GDM1 (cell line): ENCODE measurements at places on chromosomes 16 and 17.

DNA sequence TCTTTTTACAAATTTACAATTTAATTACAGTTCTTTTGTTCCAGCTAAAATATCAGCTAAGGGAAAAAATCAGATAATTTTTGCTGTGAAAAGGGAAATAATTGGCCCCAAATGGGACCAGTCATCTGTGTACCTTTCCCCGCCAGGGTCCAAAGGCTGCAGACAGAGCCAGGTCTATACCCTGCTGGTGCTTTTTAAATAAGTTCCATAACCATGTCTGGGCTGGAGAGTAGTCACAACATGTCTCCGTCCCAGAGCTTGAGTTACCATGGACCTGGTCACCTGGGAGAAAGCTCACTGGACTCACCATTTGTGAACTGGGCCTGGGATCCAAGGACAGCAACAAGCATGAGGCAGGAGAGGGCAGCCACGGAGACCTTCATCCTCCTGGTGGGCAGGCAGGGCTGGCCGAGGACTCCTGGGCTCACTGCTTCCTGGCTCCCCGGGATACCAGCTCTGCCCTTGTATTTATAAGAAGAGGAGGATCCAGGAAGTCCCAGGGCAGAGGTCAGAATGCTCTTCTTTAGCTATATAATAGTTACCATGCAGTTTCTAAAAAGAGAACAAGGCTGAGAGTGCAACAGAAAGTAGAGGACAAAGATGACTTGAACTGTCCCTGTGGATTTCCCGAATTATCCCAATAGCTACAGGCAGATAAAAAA, at the start of gene CCL15:
TSS of gene CCL15 (minus strand) at position 444 of the 662 bp plus-strand sequence. CDS start at position 383, 61 bp downstream.
- DNase-seq, result no peak

GRCh38 chr17:2380226-2380922, 20.5 kb downstream of the MNT start:
- DNase-seq, result no peak

DNA sequence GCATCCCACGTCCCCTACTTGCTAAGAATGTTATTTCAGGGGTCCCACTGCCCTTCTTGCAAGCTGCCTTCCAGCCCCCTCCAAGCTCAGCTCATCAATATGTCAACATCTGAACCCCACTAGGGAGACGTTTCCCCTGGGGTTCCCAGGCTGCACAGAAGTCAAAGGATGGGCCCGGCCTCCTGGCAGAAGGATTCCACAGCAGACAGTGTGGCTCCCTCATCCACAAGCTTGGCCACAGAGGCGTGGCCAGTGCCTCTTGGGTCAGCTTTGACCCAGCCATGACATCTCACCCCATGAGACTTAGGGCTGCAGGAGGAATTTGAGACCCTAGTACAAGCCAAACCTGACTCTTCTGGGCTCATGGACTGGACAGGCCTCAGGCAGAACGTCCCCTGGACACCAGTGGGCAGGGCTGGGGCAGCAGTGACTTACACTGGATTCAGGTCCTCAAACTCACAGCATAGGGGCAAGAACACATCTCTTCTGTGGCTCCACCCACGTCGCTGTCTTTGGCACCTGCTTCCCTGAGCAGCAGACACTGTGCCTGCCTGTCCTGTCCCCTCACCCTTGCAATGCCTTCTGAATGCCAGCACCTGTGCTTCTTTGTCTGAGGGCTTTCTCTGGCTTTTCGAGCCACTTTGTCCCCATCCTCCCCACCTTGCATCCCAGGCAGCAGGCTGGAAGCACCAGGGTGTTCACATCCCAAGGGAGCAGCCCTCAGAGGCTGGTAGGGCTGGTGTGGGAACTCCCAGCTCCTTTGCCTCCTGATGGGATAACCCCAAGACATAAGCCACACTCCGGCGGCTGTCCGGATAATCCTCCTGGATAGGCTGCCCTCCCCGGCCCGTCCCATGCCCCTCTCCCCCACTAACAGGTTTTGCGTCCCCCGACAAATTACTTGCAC, 56.0 kb upstream of the ENPP7 start:
- DNase-seq, result no peak

DNA sequence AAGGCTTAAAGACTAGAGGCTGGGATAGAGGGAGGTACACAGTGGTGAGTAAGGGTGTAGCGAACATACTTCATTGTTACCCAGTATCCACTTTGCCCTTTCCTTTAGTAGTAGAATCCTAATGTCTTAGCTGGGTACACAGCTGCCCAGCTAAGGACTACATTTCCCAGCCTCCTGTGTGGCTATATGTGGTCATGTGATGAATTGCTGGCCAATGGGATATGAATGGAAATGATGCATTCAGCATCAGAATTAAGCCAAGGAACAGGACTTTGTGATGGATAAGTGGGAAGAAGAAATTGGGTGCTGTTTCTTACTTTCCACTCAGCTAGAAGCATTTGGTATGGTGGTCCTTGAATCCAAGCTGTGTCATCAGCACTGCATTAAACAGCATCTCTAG, 55.9 kb downstream of the FOXL1 start:
- no peak for DNase-seq

DNA sequence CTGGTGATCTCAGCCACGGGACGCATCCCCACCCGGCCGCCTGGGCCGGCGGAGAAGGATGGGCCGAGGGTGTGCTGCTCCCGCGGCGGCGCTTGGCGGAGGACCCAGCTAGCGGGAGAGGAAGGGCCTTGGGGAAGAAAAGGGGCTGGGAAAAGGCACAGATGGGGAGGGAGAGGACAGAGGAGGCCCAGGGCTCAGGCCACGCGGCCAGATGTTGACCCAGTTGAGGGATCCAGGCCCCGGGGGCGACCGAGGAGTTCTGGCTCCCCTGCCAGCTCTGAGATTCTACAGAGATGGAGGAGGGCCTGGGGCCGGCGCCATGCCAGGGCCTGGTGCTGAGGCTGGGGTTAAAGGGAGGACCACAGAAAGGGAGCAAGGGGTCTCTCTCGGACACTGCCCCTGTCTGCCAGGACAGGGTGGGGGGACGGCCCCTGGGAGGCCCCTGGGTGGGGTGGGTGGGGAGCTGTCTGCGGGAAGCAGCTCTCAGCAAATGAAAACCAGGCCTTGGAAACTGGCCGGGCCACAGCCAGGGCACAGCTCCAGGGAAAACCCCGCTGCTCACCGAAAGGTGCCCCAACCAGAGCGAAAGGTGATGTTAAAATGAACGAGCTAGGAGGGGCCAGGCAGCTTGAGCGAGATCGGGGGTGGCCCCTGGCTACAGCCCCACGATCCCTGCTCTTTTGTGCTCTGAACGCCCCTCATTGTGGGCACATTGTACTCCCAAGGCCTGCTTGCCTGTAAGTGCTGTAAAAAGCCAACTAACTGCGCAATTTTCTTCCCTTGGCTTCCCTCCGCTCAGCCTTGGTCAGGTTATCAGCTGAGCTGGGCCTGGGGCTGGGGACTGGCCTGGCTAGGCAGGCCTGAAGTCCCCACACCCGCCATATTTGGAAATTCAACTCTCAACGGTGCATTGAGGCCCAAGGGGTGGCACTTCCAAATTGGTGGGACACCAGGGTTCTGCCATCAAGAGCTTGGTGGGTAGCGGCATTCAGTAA, 191.4 kb downstream of the ZNF423 start:
- no peak for DNase-seq

GRCh38 chr16:70661918-70662641, 15.7 kb downstream of the IL34 start:
- no peak for DNase-seq

GRCh38 chr17:54102246-54102645, 279.5 kb downstream of the KIF2B start:
- DNase-seq, result no peak

- no peak for DNase-seq
These were observed 241.5 kb upstream of the CNTNAP4 start for GRCh38 chr16:76035689-76036088.

DNA sequence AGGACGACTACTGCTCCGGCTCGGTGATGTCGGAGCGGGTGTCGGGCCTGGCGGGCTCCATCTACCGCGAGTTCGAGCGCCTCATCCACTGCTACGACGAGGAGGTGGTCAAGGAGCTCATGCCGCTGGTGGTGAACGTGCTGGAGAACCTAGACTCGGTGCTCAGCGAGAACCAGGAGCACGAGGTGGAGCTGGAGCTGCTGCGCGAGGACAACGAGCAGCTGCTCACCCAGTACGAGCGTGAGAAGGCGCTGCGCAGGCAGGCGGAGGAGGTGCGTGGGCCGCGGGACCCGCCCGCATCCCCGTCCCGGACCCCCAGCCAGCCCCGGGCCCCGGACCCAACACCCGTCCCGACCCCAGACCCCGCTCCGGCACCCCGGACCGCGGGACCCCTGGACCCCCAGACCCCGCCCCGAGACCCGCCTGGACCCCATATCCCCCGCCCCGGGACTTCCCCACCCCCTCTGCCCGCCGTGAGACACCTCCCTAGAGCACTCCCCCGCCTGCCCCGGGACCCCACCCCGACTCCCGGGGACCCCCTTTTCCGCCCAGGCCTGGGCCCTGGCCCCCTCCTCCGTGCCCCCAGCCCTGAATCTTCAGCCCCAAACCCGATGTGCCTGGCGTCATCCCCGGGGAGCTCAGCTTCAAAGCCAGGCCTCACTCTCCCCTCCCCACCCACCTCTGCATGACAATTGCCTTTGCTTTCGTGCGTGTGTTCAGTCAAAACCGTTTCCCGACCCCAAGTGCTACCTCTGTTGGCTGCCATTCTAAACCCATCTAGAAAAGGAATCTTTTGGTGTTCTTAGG, 594 bp downstream of the MAPK8IP3 start:
- no peak for DNase-seq

- no peak for DNase-seq
These were observed 5.2 kb upstream of the TRAP1 start for GRCh38 chr16:3722508-3722907.

- no peak for DNase-seq
These were observed 11.3 kb downstream of the LIG3 start for GRCh38 chr17:34991606-34992005.

GRCh38 chr17:36849871-36850348, 87.4 kb upstream of the LHX1 start:
- DNase-seq, result no peak

DNA sequence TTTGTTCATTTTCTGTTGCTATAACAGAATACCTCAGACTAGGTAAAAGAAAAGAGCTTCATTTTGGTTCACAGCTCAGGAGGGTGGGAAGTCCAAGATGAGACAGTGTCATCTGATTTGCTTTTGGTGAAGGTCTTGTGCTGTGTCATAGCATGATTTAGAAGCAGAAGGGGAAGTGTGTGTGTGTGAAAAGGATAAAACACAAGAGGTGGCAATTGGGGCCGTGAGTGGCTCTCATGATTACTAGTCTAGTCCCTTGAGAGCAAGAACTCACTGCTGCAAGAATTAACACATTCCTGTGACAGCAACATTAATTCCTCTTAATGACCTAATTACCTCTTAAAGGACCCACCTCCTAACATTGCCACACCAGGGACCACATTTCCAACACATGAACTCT, 8.3 kb downstream of the SLC35G3 start:
- DNase-seq, result no peak

GRCh38 chr16:9415545-9415944, 324.1 kb downstream of the HAPSTR1 start:
- no peak for DNase-seq

DNA sequence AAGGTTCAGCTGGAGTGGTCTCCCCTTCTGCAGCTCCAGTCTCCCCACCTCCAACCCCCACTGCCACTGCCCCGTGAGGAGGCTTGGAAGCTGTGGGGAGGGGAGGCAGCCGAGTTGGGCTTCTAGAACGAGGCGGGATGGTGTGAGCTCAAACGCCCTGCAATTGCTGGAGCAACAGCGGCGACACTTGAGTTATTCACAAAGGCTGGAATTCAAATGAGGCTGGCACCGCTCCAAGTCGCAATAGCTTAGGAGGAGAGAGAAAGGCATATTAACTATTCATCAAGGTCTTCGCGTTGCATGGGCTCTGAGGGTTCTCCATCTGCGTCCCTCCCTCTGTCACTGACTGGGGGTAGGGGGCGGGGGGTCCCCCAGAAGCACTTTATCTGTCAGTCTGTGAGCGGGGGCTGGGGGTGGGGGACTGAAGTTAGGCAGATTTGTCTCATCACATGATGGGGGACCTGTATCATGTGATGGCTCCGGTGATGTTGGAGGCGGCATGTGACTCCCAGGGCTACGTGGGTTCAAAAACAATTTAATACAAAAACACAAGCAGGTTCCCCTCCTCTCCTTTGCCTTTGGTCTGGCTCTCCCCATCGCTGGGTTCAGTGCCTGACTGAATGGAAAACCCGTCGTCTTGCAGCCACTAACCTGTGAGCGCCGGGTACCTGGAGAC, 70.5 kb downstream of the RBBP6 start:
- no peak for DNase-seq
